Lower lobe of right lung (tissue), 2 donors: ENCODE measurements at places on chromosomes 16 and 17. TPM values are rescaled to one million over a fixed set of nuclear protein-coding genes. Genes with fewer than 3 reads are reported as not detected.
A peak's percentile ranks its signal among the peaks of the same experiment; 100 is the strongest.

- no peak for DNase-seq
These were observed 26.9 kb upstream of the ALDH3A2 start for GRCh38 chr17:19621697-19622096.

- peak; percentile 92 for DNase-seq
These were observed 3.8 kb downstream of the SMARCD2 start for GRCh38 chr17:63838631-63839171.

RMI2 gene
- total RNA-seq = 1.7 TPM

DNA sequence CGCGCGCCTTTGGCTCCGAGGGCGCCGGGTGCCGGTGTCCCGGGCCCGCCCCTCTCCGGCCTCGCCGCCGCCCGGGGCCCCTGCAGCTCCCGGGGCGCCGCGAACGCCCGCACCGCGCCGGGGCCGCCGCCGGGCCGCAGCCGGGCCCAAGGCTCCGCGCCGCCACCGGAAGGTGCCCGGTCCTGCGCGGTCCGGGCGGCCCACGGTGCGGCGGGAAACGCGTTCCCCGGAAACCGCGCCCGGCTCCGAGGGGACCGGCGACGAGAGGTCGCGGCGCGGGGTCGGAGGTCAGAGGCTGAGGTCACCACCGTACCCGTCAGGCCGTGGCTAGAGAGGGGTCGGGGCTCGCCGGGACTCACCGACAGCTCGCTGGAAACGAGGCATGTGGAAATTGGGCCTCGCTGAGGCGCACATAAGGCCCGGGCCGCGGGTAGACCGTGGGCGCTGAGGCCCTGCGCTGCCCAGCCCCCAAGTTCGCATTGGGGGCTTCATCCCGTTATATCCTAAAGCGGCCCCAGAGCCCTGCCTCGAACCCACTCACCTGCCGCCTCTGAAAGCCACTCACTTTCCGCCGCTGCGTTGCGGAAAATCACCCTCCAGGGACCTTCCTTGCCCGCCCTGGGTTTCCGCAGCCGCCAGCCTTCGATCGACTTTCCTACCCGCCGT is at the start of gene DUS1L:
DUS1L (minus strand) TSS at position 167 of the 666 bp plus-strand sequence. CDS start 745 bp downstream, outside the sequence.
- peak; percentile 79 for DNase-seq

GRCh38 chr16:27232061-27232900 is 29.0 kb downstream of the KDM8 start:
- peak; percentile 50 for DNase-seq

KRTAP3-1 gene
- total RNA-seq = not detected

- no peak for DNase-seq
These were observed 1.0 kb downstream of the CMTM4 start for GRCh38 chr16:66695471-66695934.

DNA sequence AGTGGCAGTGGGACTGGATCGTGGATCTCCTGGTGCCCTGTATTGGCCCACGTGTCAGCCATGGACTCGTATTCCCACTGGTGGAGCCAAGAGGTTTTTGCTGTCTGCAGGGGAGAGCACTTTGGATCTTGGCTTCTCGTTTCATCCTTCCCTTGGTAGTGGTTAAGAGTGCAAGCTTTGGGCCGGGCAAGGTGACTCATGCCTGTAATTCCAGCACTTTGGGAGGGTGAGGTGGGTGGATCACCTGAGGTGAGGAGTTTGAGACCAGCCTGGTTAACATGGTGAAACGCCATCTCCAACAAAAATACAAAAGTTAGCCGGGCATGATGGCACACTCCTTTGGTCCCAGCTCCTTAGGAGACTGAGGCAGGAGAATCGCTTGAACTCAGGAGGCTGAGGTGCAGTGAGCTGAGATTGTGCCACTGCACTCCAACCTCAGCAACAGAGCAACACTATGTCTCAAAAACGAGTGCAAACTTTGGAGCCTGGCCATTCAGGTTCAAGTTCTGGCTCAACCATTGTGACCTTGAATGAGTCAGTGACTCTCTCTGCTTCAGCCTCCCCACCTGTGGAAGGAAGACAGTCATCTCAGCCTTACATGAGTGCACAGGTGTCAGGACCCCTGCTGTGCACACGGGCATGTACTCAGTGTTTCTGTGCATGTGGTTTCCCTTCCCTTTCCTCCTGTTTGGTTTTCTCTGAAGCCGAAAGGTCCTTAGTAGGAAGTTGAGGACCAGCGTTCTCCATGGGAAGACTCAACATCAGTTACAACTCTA is 57.4 kb downstream of the PLCG2 start:
- no peak for DNase-seq

DNA sequence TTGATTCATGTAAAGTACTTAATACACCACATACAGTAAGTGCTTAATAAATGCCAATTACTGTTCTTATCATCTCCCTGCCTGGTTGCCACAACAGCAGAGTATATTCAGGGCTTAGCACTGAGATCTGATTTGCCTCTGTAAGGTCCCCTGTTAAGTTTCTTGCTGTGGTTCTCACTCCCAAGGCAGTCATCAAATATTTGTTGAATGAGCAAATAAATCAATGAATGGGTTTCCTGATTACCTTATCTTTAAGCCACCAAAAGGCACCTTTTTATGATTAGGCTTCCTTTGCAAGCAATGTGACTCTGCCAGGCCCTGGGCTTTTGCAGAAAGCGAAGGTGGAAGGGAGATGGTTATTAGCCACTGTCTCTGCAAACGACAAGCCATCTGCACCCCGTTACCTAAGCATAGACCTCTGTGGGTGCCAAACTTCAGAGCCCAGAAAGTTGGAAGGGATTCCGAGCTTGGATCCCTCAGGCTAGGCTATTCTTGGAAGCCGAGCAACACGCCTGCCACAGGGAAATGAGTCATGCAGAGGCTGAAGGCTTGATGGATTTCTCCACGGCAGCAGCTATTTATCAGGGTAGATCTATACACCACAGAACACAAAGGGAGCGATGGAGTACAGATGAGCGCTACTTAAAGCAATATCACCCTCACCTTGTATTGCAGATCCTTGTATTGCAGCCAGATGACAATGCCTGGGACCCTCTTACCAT is 102.0 kb downstream of the GRIN2A start:
- DNase-seq = no peak

HES7 gene
- 0.21 TPM for total RNA-seq

HSD17B2 gene
- total RNA-seq = 2.9 TPM

GRCh38 chr17:49880291-49881053 is 32.6 kb upstream of the TAC4 start:
- peak; percentile 87 for DNase-seq

GRCh38 chr17:72077326-72077960 is 43.4 kb upstream of the SOX9 start:
- no peak for DNase-seq

DNA sequence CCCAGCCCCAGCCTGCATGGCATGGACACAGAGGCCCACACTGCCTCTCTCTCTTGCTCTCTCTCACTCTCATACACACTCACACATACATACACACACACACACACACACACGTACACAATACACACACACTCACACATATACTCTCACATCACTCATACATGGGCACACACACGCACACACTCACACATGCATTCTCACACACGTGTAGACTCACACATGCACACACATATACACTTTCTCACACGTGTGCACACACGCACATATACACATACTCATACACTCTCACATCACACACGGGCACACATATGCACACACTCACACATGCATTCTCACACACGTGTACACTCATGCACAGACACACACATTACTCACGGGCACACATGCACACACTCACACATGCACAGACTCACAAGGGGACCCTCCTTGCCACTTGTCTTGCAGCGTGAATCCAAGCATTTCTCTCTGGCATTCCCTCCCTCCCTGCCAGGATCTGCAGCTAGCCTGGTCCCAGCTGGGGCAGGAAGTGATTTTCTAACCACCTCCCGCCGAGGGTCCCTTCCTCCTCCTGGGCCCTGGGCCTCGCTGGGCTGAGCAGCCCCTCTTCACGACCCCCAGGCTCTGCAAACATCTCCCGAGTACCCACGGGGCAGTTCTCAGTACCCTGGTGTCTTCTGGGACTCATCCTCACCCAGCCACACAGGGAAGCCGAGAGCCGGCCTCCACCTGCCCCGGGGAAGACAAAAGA is 37.5 kb downstream of the IL21R start:
- DNase-seq = no peak

- no peak for DNase-seq
These were observed 29.2 kb upstream of the HS3ST2 start for GRCh38 chr16:22784690-22785214.

DNA sequence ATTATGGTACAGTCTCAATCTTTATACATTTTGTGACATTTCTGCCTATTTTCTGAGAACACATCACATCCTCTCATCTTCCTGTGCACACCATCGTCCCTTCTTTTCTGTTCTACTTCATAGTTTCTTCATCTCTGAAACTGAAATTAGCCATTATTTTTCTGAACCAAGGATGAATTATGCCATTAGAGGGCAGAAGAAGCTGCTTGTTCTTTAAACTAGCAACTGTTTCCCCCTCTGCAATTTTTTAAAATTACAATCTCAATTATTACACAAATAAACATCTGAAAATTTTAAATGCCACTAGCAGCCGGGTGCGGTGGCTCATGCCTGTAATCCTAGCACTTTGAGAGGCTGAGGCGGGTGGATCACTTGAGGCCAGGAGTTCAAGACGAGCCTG is 41.3 kb downstream of the RBBP6 start:
- DNase-seq = no peak

- no peak for DNase-seq
These were observed 21.2 kb upstream of the ENGASE start for GRCh38 chr17:79053251-79053925.

NPTX1 gene
- total RNA-seq = 2.1 TPM

DNA sequence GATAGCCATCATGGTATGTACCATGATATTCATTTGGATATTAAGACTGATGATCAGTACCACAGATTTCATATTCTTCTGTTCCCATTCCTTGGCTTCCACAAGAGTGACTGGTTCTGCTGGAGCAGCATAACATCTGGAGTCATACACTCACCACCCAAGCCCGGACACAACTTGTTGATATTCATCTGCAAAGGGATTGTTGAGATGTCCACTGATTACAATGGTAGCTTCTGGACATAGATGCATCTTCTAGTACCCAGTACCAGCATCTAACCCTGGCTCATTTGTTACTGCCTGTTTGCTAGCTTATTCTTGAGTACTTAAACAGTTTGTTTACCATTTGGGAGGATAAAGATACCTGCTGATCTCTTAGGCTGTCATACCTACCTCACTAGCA is 235.7 kb upstream of the AXIN2 start:
- DNase-seq = no peak

DNA sequence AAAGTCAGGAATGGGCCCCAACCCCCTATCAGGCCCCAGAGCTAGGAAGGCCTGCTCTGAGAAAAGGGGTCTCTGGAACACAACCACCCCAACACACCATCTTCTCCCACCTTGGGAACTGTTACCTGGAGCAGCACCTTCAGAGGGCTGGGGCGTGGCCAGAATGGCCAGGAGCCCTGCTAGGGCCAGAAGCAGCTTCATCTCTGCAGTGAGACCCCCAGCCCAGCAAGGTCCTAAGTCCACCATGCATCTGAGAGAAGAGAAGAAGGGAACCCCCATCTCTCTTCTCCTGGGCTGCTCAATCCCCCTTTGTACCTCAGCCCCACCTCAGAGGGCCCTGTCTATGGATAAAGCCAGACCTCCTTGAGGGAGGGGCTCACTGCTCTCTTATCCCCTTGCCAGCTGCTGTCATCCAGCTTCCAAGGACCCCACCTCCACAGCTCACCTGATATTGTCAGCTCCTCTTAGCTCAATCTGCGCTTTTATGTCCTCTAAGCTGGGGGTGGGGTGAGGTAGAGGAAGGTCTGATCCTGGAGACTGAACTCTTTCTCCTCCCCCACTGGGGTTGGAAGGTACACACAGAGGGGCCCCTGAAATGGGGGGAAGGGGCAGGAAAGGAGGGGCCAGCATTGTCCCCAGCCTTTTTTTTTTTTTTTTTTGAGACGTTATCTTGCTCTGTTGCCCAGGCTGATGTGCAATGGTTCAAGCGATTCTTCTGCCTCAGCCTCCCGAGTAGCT is at the start of gene MPO:
MPO (minus strand) TSS at position 456 of the 738 bp plus-strand sequence; CDS start at position 279, 177 bp downstream.
- no peak for DNase-seq

SOX8 gene
- 0.15 TPM for total RNA-seq

CYGB gene
- 30.2 TPM for total RNA-seq

ITGA2B gene
- 5.2 TPM for total RNA-seq

DNA sequence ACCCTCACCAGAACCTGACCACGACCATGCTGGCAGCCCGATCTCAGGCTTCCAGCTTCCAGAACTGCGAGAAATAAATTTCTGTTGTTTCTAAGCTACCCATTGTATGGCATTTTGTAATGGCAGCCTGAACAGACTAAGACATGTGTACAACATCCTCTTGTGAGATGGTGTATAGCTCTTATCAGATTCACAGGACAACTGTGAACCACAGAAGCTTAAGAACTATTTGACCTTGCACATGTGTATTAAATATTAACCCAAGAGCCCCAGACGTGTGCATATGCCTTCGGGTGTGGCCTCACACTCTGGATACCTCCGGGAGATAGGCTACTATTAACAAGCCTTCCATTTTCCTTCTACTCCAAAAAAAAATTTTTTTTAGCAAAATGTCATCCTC is 248.9 kb downstream of the SLC39A11 start:
- no peak for DNase-seq

GRCh38 chr17:74078363-74078941 is 125.0 kb upstream of the RPL38 start:
- no peak for DNase-seq

DNA sequence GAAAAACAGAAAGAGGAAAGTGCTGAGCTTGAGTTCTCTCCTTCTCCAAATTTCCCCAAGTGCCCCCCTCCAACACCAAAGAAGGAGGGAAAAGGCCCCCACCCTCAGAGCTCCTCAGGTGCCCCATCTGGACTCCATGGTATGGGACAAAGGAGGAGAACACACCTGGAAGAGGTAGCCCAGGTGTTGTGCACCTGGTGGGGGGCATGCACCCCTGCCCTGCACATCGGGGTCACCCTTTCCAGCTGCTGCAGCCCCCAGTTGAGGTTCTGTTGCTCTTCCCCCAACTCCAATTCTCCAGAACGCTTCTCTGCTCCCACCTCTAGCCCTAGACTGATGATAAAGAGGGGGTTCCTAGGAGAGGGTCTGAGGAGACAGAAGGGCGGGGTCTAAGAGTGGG is 3.0 kb upstream of the COL1A1 start:
- no peak for DNase-seq

GRCh38 chr17:34370997-34371395 is 8.0 kb upstream of the CCL1 start:
- DNase-seq = no peak

C16orf89 gene
- total RNA-seq = 198 TPM

- no peak for DNase-seq
These were observed 77.3 kb downstream of the RPTOR start for GRCh38 chr17:80621997-80622357.

GRCh38 chr16:26078716-26079355 is 387.1 kb downstream of the HS3ST4 start:
- DNase-seq = no peak

- no peak for DNase-seq
These were observed 47.0 kb downstream of the BCAS3 start for GRCh38 chr17:60724647-60725046.
